ENCODE measurements at places on chromosomes 1 and 21. TPM values are rescaled to one million over a fixed set of nuclear protein-coding genes. Genes with fewer than 3 reads are reported as not detected.

The LRRC3 gene
- 1.4 TPM for polyA plus RNA-seq

The TMEM200B gene
- polyA plus RNA-seq, result 1.9 TPM

- peaks cover 14% of the 10 kb centered on the region for H3K4me1 ChIP-seq
- no peak overlapping the region for H3K4me3 ChIP-seq
- H3K27ac ChIP-seq, result no peak overlapping the region
These were observed 12.9 kb downstream of the MORN1 start for GRCh38 chr1:2378441-2378851.

DNA sequence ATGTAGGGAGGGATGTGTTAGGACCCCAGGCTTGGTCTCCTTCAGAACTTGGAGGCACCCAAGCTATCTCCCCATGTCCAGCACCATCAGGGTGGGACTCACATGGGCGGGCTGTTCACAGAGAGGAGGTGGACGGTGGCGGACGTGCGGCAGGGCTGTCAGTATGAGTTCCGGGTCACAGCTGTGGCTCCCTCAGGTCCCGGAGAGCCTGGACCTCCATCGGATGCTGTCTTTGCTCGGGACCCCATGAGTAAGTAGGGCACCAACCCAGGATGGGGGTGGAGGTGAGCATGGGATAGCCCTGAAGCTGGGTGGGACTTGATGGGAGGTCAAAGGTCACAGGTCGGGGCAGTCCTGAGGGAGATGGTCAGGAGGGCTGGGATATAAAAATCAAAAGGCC, 27.8 kb downstream of the IGFN1 start:
- H3K36me3 ChIP-seq, result no peaks in the 10 kb centered on the region
- DNase-seq, result no peak
- no peaks in the 10 kb centered on the region for H3K27me3 ChIP-seq
- H3K27ac ChIP-seq, result no peak overlapping the region
- no peaks in the 10 kb centered on the region for H3K4me1 ChIP-seq
- no peak overlapping the region for H3K4me3 ChIP-seq

DNA sequence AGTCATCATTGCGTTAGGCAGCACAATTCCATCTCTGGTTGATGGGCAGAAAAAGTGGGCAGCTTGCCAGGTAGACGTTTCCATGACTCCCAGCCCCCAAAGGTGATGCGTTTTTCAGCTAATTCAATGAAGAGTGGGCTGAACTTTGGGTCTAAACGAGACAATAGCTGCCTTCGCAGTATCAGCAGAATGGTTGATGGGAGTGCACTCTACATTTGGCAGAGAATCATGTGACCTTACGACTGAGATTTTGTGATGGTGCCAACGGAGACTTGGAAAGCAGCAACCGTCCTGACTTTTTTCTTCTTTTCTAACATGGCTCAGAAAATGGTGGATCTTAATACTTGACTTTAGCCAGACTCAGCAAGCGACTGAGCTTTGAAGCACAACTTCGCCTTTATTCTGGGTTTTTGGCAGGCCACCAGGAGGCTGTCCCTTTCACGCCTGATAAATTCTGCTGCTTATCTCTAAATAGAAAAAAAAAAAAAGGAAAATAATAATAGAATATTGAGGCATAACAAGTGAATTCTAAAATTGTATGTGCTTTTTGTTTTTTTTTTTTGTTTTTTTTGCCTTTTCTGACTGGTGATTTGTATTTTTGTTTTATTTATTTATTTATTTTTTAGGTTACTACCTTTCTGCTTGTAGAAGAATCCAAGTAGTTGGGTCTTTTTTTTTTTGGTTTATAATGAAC, 804.8 kb downstream of the USP25 start:
- H3K36me3 ChIP-seq, result no peaks in the 10 kb centered on the region
- H3K4me1 ChIP-seq, result peaks cover 11% of the 10 kb centered on the region
- DNase-seq, result peak; percentile 80
- H3K4me3 ChIP-seq, result peak overlapping the region; percentile 56
- H3K27ac ChIP-seq, result peak overlapping the region; percentile 89

- H3K27ac ChIP-seq, result no peak overlapping the region
- DNase-seq, result no peak
- no peaks in the 10 kb centered on the region for H3K4me1 ChIP-seq
These were observed 124.3 kb downstream of the DISC1 start for GRCh38 chr1:231750818-231751362.

DNA sequence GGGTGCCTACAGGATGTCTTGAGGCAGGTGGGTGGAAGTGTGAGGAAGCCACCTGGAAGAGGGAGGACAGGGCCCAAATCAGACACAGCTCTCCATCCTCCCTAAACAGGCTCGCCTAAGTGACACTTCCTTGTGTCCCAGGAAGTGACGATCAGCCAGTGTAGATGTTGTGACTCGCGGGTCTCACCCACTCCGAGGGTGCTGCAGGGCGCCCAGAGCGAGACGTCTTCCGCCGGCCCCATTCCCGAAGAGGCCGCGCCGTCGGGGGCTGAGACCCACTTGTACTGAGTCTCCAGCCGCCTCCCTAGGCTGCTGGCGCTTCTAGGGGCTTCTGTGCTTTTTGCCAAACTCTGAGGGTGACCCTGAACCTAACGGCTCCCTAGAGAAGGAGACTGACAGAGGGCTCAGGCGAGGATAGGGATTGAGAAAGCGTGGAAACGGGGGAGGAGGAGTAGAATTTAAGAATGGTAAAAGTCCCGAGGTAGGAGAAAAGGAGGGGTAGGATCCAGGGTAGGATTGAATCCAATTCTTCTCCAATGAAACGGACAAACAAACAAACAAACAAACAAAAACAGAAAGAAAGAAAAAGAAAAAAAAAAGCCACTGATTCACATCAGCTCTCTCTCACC, 543 bp upstream of the MARK1 start:
- peaks cover 4% of the 10 kb centered on the region for H3K4me1 ChIP-seq
- H3K27ac ChIP-seq, result peak overlapping the region; percentile 85
- no peaks in the 10 kb centered on the region for H3K36me3 ChIP-seq

DNA sequence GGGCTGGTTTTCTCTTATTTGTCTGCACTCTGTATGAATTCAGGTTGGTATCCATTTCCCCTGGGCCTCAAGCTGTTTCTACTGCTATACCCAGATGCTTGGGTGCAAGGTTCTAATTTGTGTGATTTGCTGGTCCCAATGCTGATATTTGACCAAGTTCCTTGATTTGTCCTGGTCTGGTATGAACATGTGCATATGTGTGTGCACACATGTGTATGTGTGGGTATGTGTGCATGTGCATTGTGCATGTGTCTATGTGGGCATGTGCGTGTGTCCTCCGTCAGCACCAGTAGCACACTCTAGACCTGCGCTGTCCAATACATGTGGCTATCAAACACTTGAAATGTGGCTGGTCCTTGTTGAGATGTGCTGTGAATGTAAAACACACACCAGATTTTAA, 102.4 kb upstream of the TSPAN2 start:
- H3K36me3 ChIP-seq, result no peaks in the 10 kb centered on the region
- no peaks in the 10 kb centered on the region for H3K4me1 ChIP-seq
- DNase-seq, result no peak
- H3K4me3 ChIP-seq, result no peak overlapping the region
- no peaks in the 10 kb centered on the region for H3K27me3 ChIP-seq

- no peaks in the 10 kb centered on the region for H3K4me1 ChIP-seq
- H3K27ac ChIP-seq, result no peak overlapping the region
- DNase-seq, result no peak
These were observed 356.3 kb downstream of the PLPP3 start for GRCh38 chr1:56222914-56223540.

DNA sequence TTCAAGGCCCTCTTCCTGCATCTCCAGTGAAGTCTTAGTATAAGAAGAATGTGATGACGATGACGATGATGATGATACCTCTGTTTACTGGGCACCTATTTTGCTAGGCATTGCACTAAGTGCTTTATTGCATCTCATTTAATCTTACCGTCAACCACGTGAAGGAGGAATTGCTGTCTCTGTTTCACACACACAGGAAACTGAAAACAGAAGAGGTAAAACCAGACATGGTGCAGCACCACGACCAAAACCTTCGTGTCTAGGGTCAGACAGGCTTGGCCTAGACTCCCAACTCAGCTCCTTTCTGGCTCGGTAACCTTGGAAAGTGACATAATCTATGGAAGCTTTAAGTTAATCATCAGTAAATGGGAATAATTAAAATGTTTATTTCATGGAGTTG, 20.7 kb upstream of the KCNA2 start:
- no peaks in the 10 kb centered on the region for H3K36me3 ChIP-seq
- no peaks in the 10 kb centered on the region for H3K4me1 ChIP-seq
- no peak for DNase-seq
- H3K4me3 ChIP-seq, result no peak overlapping the region
- H3K27ac ChIP-seq, result no peak overlapping the region
- H3K27me3 ChIP-seq, result no peaks in the 10 kb centered on the region

DNA sequence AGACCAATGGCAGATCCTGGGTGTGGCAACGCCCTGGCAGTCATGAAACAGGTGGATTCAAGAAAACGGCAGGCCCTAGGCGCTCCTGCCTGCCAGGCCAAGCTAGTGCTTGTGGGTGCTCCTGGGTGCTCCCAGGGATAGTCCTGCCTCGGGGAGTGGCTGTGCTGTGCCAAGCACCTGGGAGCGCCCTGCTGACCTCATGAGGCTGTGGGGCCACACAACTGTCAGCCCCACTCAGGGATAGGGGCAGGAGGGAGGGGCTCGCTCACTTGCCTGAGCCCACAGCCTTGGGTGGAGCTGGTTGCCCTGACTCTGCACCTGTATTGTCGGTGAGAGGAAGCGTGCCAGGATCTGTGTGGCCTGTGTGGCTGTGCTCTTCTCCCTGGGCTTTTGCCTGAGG, 9.4 kb downstream of the SNAP47 start:
- no peak overlapping the region for H3K4me3 ChIP-seq
- peaks cover 12% of the 10 kb centered on the region for H3K36me3 ChIP-seq
- no peaks in the 10 kb centered on the region for H3K27me3 ChIP-seq

GRCh38 chr1:227568593-227568992, 5.2 kb downstream of the ZNF678 start:
- no peak overlapping the region for H3K4me3 ChIP-seq
- no peaks in the 10 kb centered on the region for H3K27me3 ChIP-seq
- H3K36me3 ChIP-seq, result no peaks in the 10 kb centered on the region
- peaks cover 10% of the 10 kb centered on the region for H3K4me1 ChIP-seq
- H3K27ac ChIP-seq, result no peak overlapping the region

DNA sequence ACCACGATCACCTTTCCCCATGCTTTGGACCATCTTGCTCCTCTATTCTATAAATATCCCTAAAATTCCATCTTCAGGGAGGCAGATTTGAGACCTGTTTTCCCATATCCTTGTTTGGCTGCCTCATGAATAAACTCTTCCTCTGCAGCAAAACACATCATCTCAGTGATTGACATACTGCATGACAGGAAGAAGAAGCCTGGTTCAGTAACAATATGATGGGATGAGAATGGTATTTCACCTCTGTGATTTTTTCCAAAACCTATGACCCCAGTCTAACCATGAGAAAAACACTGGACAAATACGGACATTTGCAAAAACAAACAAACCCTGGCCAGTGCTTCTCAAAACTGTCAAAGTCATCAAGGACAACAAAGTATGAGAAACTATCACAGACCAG, 53.8 kb upstream of the ZSWIM5 start:
- no peaks in the 10 kb centered on the region for H3K36me3 ChIP-seq
- no peak overlapping the region for H3K4me3 ChIP-seq
- no peaks in the 10 kb centered on the region for H3K27me3 ChIP-seq
- H3K4me1 ChIP-seq, result no peaks in the 10 kb centered on the region
- DNase-seq, result no peak
- H3K27ac ChIP-seq, result no peak overlapping the region

GRCh38 chr1:182357913-182358312, 33.7 kb downstream of the GLUL start:
- peak overlapping the region; percentile 45 for H3K27ac ChIP-seq
- peaks cover 25% of the 10 kb centered on the region for H3K4me1 ChIP-seq
- no peaks in the 10 kb centered on the region for H3K27me3 ChIP-seq
- no peak for DNase-seq

All from heart left ventricle (tissue), 16 donors.